ENCODE measurements at places on chromosomes 5 and 9.

GRCh38 chr5:9239071-9239470 is 306.8 kb downstream of the SEMA5A start:
- no peak for DNase-seq

DNA sequence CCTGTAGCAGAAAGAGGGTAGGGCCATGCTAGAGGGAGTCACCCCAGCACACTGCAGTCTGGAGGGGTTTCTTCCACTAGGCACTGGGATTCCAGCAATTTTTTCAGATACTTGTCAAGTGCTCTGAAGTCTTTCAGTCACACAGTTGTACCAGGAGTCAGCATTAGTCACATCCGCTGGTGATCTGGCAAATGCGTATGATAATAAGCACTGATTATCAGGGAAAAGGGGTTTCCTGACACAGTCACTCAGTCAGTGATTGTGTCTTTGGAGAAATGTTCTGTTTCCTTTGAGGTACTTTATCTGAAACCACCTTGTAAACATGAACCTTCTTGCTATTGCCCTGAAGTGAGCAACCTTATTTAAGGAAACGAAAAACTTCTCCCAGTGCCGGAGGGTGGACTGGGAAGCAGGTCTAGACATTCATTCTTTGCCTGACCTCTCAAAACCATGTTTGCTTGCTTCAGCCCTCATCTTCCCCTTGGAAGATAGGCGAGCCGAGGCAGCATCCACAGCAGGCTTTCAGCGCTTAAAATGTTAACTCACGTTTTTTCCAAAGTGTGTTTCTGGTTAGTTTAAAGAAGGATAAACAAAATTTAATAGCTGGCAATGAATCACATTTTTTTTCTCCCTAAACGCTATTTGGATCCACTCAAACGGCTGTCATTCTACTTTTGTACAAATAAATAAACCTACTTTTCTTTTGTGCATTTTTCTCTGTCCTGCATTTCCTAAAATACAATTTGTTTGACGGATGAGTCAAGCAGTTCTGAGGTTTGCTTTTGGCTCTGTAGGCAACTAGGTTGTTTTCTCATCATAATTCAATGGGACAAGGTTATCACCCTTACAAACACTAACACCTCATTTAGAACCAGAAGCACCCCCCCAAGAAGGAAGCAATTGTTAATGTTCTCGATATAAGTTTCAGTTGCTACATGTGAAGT is 77.7 kb downstream of the FOXD1 start:
- no peak for DNase-seq

GRCh38 chr9:85502815-85503655 is 238.7 kb downstream of the AGTPBP1 start:
- no peak for DNase-seq

DNA sequence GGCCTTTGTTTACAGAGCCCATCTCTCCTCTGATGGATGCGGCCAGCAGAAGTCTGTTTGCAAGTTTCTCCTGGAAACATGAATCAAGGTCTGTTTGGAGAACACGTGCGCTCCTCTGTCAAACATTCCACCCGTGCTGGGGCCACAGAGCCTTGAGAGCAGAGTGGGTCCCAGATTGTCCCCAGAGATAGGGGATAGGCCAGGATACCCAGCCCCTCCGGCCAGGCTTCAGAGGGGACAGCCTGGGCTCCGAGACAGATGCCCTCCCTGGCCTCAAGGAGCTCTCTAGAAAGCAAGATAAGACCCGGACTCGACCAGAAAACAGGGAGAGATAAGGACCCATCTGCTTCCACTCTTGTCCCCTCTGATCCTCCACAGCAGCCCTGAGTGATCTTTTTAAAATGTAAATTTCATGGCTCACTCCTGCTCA is 40.4 kb upstream of the HAND1 start:
- no peak for DNase-seq

DNA sequence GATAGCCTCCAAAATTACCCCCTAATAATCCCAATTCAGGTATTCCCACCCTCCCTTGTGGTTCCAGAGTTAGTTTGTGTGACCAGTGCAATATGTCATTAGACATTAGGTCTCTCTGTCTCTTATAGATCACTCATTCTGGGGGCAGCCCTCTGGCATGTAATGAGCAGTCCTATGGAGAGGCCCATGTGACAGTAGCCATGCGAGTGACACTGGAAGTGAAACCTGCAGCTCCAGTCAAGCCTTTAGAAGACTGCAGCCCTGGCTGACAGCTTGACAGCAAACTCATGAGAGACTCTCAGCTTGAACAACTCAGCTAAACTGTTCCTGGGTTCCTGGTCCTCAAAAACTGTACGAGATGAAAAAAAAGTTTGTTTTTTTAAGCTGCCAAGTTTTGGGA is 54.0 kb upstream of the HSPB3 start:
- DNase-seq, result no peak

- DNase-seq, result no peak
Measured at GRCh38 chr9:15722888-15723287, 170.0 kb downstream of the CCDC171 start.

- no peak for DNase-seq
Measured at GRCh38 chr9:115369322-115369957, 251.5 kb upstream of the TNC start.

- no peak for DNase-seq
Measured at GRCh38 chr5:9878206-9878605, 248.1 kb upstream of the TAS2R1 start.

DNA sequence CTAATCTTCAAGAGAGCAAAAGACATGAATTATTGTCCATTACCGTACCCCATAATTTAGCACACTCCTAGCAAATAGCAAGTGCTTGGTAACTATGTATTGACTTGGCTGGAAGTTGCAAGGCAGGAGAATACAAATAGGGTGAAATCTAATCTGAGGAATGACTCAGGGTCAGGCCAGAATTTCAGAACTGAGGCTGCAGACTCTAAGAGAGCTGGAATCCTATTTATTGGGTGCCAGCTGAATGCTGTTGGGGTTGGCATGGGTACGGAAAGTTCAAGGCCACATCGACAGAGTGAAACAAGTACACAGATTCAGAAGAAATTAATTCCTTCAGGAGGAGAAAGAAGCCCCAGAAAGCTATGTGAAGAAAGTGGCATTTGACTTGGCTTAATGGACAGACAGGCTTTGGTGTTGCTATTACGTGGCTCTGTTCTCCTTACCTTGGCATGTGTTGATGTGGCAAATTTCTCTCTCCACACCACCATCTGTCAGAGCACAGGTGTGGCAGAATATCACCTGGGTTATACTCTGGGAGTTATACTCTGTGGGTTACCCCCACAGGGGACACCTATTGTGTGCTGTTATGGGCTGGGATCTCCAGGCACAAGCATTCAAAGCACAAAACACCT is 20.9 kb upstream of the ASTN2 start:
- DNase-seq, result no peak

DNA sequence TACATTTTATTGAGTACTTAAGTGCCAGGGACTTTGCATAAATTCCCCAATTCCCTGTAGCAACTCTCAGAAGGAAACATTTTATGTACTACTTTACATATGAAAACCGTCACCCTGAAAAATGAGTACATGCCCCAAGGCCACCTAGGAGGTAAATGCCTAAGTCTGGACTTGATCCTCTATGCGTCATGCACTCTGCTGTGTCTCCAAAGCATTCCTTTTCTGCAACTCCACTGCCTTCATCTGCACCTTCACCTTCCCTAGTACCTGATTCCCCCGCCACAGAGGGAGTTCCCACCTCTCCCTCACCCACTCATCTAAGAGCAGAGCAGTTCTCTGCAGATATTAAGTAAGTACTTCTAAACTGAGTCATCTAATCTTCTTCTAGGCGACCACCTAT is 75.2 kb upstream of the HRH2 start:
- DNase-seq, result no peak

DNA sequence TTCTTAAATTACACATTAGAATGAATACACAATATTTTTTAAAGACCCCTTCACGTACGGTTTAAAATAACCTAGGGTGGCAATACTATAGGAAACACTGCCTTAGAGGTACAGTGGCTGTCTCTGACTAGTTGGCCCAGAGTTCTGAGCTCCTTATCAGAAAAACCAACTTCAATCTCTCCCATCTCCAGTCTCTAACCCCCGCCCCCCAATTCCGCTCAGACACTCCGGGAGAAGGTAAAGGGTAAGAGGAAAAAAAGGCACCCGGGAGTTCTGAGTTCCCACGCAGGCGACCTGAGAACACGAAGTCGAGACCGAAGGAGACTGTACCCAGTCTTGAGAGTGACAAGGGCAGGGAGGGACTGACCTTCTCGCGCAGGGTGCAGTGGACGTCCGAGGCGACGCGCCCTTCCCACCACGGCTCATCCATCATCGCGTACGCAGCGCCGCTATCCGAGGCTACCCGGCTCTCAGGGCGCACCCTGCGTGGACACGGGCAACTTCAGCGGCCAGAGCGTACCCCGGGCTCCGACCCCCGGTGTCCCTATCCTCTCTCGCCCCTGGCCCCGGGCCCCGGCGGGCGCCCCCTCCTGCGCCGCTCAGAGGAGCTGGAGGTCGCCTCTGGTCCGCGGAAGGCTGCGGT is 752 bp downstream of the CCNJL start:
- no peak for DNase-seq

- no peak for DNase-seq
Measured at GRCh38 chr5:28488752-28489151, 1450.4 kb upstream of the CDH9 start.

- DNase-seq, result no peak
Measured at GRCh38 chr5:133469252-133469651, 143.1 kb downstream of the FSTL4 start.

GRCh38 chr5:74865804-74866595 is at the start of gene FAM169A:
TSS of gene FAM169A (minus strand) at chr5:74866387. CDS start at chr5:74841676, 24,711 bp downstream.
- DNase-seq, result peak; percentile 50

DNA sequence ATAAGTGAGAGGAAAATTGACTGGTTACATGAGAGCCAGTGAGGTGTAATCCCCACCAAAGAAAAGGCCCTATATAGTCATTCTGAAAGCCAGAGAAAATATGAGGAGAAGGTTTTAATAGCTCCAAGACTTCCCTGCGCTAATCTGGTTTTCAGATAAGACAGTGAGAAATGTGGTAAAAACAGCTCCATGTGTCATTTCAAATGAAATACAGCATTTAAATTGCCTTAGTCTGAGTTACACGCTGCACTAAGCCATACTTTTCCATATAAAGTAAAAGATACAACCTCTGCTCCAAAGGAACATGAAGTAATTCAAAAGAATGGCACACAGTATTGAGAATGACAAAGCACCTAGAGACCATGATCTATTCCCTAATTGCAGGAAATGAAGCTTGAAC is 378.0 kb upstream of the PDE4D start:
- DNase-seq, result no peak

- no peak for DNase-seq
Measured at GRCh38 chr5:167525004-167525403, 766.4 kb upstream of the WWC1 start.

DNA sequence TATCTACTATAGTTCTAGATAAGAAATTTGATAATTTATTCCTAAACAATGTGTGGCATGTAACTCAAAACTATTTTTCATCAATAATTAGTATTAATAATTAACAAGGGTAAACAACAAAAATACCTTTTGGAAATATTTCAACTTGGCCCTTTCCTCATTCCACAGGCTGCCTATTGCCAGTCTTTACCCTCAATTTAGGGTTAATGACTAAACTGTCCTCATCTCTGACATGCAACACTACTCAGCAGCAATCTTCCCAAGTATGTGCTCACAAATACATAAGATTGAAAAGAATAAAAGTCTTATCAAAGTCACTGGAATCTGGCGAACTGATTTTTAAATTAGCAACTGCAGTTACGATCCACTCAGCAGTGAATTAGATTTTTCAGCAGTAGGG is 153.6 kb downstream of the GLIS3 start:
- DNase-seq, result no peak

DNA sequence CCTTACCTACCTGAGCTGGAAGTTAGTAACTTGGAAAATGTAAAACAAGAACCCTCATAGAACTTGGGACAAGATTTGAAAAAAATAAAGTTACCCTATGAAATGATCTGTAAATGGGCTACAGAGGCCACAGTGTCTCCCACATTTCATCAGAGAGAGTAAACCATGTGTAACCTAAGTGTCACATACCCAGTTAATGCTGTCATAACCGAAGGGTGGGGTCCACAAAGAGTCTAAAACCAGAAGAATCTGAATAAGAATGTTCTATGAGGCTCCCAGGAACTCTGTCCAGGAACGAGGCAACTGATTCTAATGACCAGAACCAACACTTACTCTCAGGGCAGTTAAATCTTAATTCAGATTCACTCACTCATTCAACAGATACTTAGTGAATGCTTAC is 1.0 kb upstream of the FAM13B start:
- no peak for DNase-seq

- no peak for DNase-seq
Measured at GRCh38 chr5:92979716-92980115, 601.3 kb downstream of the NR2F1-AS1 start.

- no peak for DNase-seq
Measured at GRCh38 chr5:172903790-172904189, 55.4 kb upstream of the RPL26L1 start.

DNA sequence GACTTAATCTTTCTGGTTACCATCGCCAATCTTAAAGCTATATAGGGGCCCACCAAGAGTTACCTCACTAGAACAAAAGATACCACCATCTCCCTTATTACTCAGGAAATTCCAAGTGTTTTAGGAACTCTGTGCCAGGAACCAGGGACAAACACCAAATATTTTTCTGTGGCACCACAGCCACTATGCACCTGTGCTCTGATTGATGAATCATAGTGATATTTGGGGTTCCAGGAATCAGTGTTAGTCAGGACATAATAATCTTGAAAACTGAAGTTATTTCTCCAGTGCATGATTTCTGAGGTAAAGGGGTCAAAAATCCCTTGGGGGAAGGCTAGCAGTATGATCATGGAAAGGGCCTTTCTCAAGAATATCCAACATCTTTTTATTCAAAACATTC is 10.2 kb upstream of the TMED7 start:
- DNase-seq, result no peak

DNA sequence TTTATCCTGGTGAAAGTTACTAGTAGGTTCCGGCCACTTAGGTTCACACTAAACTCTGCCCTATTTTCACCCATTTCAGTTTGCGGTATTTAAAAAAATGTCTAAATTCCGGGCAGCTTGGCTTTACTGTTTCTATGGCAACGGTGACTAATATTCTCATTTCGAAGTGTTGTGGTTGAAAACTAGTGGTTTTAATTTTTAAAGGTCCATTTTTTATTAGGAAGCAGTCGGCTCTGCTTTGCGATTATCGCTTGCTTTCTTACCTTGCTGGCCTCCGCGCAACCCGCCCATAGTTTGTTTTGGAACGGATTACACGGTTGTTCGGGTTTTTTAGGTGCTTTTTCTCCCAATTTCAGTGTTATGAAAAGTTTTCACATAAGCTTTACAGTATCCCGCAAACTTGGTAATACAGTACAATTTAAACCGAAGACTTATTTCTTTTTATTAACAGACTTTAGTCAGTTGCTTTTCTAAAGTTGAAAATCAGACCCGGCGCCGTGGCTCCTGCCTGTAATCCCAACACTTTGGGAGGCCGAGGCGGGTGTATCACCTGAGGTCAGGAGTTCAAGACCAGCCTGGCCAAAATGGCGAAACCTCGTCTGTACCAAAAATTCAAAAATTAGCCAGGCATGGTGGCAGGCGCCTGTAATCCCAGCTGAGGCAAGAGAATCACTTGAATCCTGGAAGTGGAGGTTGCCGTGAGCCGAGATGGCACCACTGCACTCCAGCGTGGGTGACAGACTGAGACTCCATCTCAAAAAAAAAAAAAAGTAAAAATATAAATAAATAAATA is 1.6 kb downstream of the KDM4C start:
- DNase-seq, result peak; percentile 85

GRCh38 chr9:91899594-91899993 is 50.4 kb downstream of the ROR2 start:
- DNase-seq, result no peak

- DNase-seq, result no peak
Measured at GRCh38 chr5:96220610-96221390, 212.2 kb downstream of the PCSK1 start.
